ENCODE measurements at places on chromosomes 7 and 10. TPM values are rescaled to one million over a fixed set of nuclear protein-coding genes. Genes with fewer than 3 reads are reported as not detected.

Gene DYNC1I1
- not detected for total RNA-seq

Gene ASB15
- not detected for total RNA-seq

- no peak for DNase-seq
- H3K4me3 ChIP-seq = no peak overlapping the region
- no peak overlapping the region for H3K27ac ChIP-seq
- H3K36me3 ChIP-seq = peaks cover 15% of the 10 kb centered on the region
- H3K27me3 ChIP-seq = no peaks in the 10 kb centered on the region
Observed at GRCh38 chr7:50687096-50687495, 95.6 kb downstream of the GRB10 start.

GRCh38 chr7:31343516-31344305, 3.2 kb upstream of the NEUROD6 start:
- H3K27me3 ChIP-seq = peaks cover 73% of the 10 kb centered on the region
- H3K36me3 ChIP-seq = no peaks in the 10 kb centered on the region
- DNase-seq = no peak
- no peak overlapping the region for H3K27ac ChIP-seq

DNA sequence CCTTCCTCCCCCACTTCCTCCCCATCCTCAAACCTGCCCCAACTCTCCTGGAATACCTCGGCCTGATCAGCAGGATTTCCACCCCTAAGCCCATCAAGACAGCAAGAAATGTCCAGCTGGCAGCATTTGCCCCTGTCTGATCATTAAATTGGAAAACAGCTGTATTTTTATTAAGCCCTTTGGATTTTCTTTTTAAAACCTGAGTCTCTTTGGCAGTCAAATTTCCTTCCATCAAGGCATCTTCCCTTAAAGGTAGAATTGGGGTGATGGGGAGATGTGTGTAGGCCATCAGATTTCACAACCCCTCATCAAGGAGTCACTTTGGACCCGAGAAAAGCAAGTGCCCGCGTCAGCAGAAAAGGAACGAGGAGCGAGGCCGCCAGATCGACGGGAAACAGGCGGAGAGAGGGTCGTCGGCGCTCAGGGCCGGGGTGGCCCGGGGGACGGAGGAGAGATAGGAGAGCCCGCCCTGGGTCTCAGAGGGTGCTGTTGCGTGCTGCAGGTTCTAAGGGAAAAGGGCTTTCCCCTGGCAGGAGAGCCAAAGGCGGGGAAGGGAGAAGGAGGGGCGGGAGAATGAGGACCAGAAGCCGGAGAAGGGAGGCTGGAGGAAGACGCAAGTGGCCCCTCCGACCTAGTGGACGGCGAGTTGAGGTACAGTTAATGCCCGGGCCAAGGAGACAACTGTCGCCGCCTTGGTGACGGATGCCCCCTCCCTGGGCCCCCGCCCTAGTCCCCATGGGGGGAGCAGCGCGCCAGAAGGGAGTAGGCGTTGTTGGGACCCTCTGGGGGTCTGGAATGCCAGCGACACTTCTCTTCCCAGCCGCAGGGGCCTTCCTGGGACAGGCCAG, 11.5 kb upstream of the GATA3 start:
- H3K4me3 ChIP-seq = no peak overlapping the region
- H3K27ac ChIP-seq = no peak overlapping the region
- H3K27me3 ChIP-seq = peaks cover 42% of the 10 kb centered on the region
- no peak for DNase-seq
- peaks cover 5% of the 10 kb centered on the region for H3K4me1 ChIP-seq
- H3K36me3 ChIP-seq = no peaks in the 10 kb centered on the region

GRCh38 chr7:6438427-6438826, 9.3 kb downstream of the DAGLB start:
- H3K36me3 ChIP-seq = peaks cover 83% of the 10 kb centered on the region
- no peak overlapping the region for H3K27ac ChIP-seq
- H3K4me3 ChIP-seq = no peak overlapping the region
- H3K4me1 ChIP-seq = peaks cover 15% of the 10 kb centered on the region
- no peak for DNase-seq

- no peaks in the 10 kb centered on the region for H3K4me1 ChIP-seq
- no peaks in the 10 kb centered on the region for H3K36me3 ChIP-seq
- no peak for DNase-seq
- no peak overlapping the region for H3K27ac ChIP-seq
- H3K27me3 ChIP-seq = no peaks in the 10 kb centered on the region
Observed at GRCh38 chr10:51718804-51719291, 19.5 kb upstream of the CSTF2T start.

- no peaks in the 10 kb centered on the region for H3K4me1 ChIP-seq
- no peaks in the 10 kb centered on the region for H3K36me3 ChIP-seq
- H3K27ac ChIP-seq = no peak overlapping the region
- DNase-seq = peak; percentile 17
- no peak overlapping the region for H3K4me3 ChIP-seq
- no peaks in the 10 kb centered on the region for H3K27me3 ChIP-seq
Observed at GRCh38 chr7:93958216-93958615, 36.7 kb downstream of the GNG11 start.

DNA sequence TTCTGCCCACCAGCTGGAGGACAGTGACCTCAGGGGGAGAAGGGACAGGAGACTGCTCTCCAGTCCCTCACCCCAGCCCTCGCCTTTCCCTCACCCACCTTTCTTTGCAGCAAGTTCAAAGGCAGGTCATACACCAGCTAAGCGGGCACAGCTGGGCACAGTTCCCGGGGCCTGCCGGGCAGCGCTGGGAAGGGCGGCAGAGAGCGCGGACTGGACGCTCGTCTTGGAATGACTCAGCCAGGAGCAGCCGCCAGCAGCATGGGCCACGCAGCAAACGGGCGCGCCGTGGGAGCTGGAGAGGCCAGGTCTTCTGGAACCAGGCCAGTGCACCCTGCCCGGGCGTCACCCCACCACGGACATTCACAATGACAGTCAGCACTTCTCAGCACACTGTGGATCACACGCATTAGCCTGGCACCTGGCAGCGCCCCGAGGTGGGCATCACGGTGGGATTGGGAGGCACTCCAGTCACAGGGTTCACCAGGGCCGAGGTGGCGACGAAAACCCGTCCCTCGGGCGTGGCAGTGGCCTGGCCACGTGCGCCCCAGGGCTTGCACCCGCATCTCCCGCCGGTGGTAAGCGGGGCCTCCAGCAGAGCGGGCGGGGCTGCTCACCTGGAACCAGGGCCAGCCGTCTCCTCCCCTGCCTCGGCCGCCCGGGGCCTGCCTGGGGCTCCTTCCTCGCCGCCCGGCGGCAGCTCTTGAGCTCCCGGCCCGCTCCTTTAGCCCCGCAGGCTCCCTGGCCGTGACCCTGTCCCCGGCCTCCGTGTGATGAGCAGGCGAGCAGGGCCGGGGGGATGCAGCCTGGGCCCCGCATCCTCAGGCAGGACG, 29.0 kb upstream of the WDFY4 start:
- peaks cover 6% of the 10 kb centered on the region for H3K36me3 ChIP-seq
- H3K4me3 ChIP-seq = peak overlapping the region; percentile 73
- H3K4me1 ChIP-seq = peaks cover 13% of the 10 kb centered on the region
- no peak overlapping the region for H3K27ac ChIP-seq
- H3K27me3 ChIP-seq = peaks cover 56% of the 10 kb centered on the region

- no peak overlapping the region for H3K4me3 ChIP-seq
- H3K4me1 ChIP-seq = no peaks in the 10 kb centered on the region
- peaks cover 20% of the 10 kb centered on the region for H3K36me3 ChIP-seq
- no peak overlapping the region for H3K27ac ChIP-seq
- no peak for DNase-seq
Observed at GRCh38 chr7:601595-602340, 82.1 kb upstream of the PDGFA start.

DNA sequence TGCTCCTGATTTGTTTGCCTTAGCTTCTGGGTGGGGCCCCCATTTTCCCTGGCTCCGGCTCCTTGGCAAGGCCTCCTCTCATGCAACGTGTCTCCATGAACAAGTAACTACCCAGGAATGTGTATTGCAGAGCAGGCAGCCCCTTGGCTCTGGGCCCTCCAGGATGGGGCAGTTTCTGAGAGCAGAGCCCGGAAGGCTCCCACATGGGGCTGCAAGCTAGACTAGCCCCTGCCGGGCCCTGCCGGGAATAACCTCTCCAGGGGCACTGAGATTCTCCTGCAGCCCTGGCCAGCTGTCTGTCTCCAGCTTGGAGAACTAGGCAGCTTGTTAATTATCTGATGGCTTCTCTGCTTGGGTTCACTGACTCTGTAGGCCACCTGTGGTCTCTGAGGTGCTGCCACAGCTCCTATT, 184.0 kb upstream of the INHBA start:
- no peak overlapping the region for H3K27ac ChIP-seq
- no peaks in the 10 kb centered on the region for H3K27me3 ChIP-seq
- peaks cover 32% of the 10 kb centered on the region for H3K4me1 ChIP-seq
- no peaks in the 10 kb centered on the region for H3K36me3 ChIP-seq
- peak overlapping the region; percentile 19 for H3K4me3 ChIP-seq
- DNase-seq = peak; percentile 83

- H3K4me3 ChIP-seq = no peak overlapping the region
- no peaks in the 10 kb centered on the region for H3K27me3 ChIP-seq
- H3K27ac ChIP-seq = no peak overlapping the region
- peaks cover 49% of the 10 kb centered on the region for H3K36me3 ChIP-seq
- DNase-seq = no peak
Observed at GRCh38 chr7:116797612-116798011, 64.8 kb upstream of the CAPZA2 start.

Data from MCF 10A (cell line).